ENCODE measurements at places on chromosomes 6 and 20. TPM values are rescaled to one million over a fixed set of nuclear protein-coding genes. Genes with fewer than 3 reads are reported as not detected.

SLA2 gene
- total RNA-seq: not detected

FOXC1 gene
- total RNA-seq: 8.2 TPM

THBS2 gene
- not detected for total RNA-seq

MPIG6B gene
- total RNA-seq: not detected

ENPP1 gene
- 1.9 TPM for total RNA-seq

CCDC170 gene
- 0.11 TPM for total RNA-seq

RHAG gene
- total RNA-seq: not detected

ZC2HC1B gene
- not detected for total RNA-seq

FRK gene
- total RNA-seq: 1.3 TPM

RPS21 gene
- 1,819 TPM for total RNA-seq

RBM24 gene
- total RNA-seq: 10.3 TPM

SMOC2 gene
- not detected for total RNA-seq

TRIM26 gene
- total RNA-seq: 23.7 TPM

RAB44 gene
- total RNA-seq: 0.07 TPM

MAS1 gene
- not detected for total RNA-seq

POM121L2 gene
- total RNA-seq: not detected

RIMS4 gene
- total RNA-seq: 1.3 TPM

MUC22 gene
- total RNA-seq: not detected

HLA-DQA1 gene
- not detected for total RNA-seq

AFG1L gene
- total RNA-seq: 3.0 TPM

SLC32A1 gene
- not detected for total RNA-seq

BPI gene
- not detected for total RNA-seq

HLA-E gene
- 62.6 TPM for total RNA-seq

ECT2L gene
- not detected for total RNA-seq

RNGTT gene
- total RNA-seq: 9.7 TPM

SPATS1 gene
- total RNA-seq: not detected

CHRNA4 gene
- 0.63 TPM for total RNA-seq

ADGB gene
- not detected for total RNA-seq

COMMD7 gene
- 59.3 TPM for total RNA-seq

EYA2 gene
- 2.6 TPM for total RNA-seq

PDYN gene
- total RNA-seq: not detected

COL12A1 gene
- 6.4 TPM for total RNA-seq

MYB gene
- total RNA-seq: 0.52 TPM

NOX3 gene
- not detected for total RNA-seq

OR2J2 gene
- not detected for total RNA-seq

RIPOR3 gene
- total RNA-seq: 0.08 TPM

FIG4 gene
- 3.8 TPM for total RNA-seq

CLVS2 gene
- total RNA-seq: 0.08 TPM

CFB gene
- 2.0 TPM for total RNA-seq

MMP24 gene
- total RNA-seq: 26.3 TPM

SYNDIG1 gene
- total RNA-seq: 2.0 TPM

VSTM2L gene
- 10.6 TPM for total RNA-seq

ARHGAP40 gene
- total RNA-seq: not detected

RUNX2 gene
- 1.2 TPM for total RNA-seq

SLC35D3 gene
- not detected for total RNA-seq

PPIL6 gene
- total RNA-seq: 0.94 TPM

OPN5 gene
- not detected for total RNA-seq

MUCL3 gene
- total RNA-seq: 0.08 TPM

MARCKS gene
- 12.8 TPM for total RNA-seq

SLC22A1 gene
- total RNA-seq: 1.7 TPM

ARG1 gene
- total RNA-seq: not detected

GPR6 gene
- not detected for total RNA-seq

LAMP5 gene
- not detected for total RNA-seq

DPPA5 gene
- total RNA-seq: not detected

All from A549 treated with ZK216348 at 1 μM for 4 hours (cell line).